Stimulated activated CD4-positive, alpha-beta T cell treated with anti-CD3 and anti-CD28 coated beads, Interleukin-1b, Interleukin-23, amount 100 ng/mL, for 48 hours (primary cell): ENCODE measurements at places on chromosomes 7 and 10.

GRCh38 chr10:77609781-77610272 lies 27.8 kb downstream of the KCNMA1 start:
- no peak for DNase-seq

DNA sequence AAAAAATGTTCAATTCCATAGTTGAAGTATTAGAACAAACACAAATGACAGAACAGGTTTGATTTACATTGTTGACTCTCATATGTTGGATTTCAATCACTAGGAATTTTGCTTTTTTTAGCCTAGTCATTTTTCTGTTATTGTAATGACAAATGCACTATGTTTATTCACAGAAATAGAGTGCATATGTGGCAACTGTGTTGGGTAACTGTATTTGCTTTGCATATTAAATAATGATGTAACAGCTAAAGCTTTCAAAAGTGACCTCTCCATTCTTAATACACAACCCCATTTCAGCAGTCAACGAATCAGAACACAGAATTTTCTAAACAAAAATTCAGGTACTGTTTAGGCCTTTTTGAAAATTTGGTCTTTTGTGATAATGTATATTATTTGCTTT lies 54.0 kb upstream of the SLC26A5 start:
- DNase-seq: no peak

- DNase-seq: no peak
These were observed 79.4 kb upstream of the PCGF5 start for GRCh38 chr10:91140995-91141549.

DNA sequence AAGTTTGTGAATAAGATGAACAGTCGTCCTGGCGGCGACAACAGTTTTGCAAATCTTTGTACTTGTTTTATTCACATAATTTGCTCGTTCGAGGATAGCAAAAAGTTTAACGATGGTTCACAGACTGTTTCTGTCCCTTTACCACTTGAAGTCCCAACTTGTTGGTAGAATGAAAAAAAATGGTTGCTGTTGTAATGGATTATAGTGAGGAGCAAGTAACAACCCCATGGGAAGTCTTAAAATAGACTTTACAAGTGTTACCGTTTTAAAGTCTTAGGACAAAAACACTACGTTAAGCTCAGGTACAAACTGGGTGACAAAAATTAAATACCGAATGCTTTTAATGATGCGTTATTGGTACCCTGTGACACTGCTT lies 589 bp downstream of the LSM8 start:
- no peak for DNase-seq

DNA sequence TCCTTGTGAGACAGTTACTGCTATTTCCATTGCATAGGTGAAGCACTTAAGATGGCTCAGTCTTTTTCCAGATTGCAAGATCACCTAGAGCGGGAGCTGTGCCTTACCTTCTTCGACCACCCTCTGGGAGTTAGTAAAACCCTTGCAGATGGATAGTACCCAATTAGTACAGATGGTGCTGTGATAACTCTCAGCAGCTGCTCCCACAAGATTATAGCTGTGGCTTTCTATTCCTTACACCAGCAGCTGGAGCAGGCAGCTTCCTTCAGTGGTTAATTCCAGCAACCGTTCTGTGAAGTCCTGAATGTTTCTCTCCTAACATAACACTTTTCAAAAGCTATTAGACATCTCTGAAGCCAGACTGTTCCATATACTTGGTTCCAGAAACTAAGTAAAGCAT lies 796.8 kb downstream of the XPNPEP1 start:
- no peak for DNase-seq
